ENCODE measurements at places on chromosomes 7 and 10.

DNA sequence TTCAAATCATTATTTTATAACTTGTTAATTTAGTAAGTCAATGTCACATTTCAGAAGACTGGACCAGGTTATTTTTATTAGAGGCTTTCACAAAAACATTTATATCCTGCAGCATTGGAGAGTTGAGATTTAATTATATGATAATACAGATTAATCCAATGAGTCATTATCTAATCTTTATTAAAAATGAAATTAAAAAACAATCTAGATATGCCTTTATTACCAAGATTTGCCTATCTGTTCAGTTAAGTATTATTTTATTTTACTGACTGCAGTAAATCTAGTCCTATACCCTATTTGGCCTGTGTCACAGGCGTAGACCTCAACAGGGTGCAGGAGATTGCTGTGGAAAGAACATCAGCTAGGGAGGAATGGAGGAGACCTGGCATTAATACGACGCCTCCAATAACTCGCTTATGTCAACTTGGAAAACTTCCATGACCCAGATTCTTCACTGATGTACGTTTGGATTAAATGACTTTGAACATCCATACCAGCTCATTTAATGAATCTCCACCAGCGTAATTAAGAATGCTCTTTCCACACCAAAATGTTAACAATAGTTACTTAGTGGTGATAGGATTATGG, 18.2 kb downstream of the PAXIP1 start:
- no peak for DNase-seq

DNA sequence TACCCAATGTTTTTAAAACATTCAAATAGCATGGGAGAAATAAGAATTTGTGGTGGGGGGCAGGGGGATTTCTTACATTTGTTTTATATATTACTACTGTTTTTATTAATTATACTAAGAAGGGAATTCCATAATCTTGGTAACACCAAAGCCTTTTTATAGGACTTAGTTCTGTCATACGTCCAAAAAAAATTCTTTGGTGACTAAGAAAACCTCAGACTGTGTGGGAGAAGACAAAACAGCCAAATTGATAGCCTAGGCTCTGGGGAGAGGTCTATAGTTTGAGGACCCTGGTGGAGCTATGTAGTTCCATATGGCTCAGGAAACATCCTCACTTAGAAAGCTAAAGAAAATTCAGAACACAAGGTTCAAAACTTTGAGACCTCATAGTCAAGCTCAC, 23.4 kb downstream of the ACSM6 start:
- peak; percentile 41 for DNase-seq

DNA sequence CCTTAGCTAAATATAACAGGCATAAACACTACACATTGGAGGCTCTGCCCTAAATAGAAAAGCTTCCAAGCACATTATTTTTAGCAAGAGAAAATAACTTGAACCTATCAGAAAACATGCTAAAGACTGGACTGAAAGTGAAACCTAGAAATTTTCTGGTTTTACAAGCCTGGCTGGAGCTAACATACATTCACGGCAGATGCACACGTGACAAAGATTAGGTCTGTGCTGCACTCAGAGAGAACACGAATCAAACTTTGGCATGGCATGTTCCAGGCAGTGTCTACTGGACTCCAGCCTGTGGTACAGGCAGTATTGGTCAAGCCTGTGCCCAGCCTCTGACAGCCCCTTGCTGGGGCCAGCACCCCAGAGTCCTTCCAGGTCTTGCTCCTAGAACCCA, 94.1 kb upstream of the PCBD1 start:
- DNase-seq = no peak

- no peak for DNase-seq
Observed at GRCh38 chr7:137846549-137846826, 286 bp downstream of the DGKI start.

- no peak for DNase-seq
Observed at GRCh38 chr10:3665316-3665908, 119.6 kb downstream of the KLF6 start.

GRCh38 chr10:44278837-44279324, 106.0 kb downstream of the CXCL12 start:
- peak; percentile 46 for DNase-seq

DNA sequence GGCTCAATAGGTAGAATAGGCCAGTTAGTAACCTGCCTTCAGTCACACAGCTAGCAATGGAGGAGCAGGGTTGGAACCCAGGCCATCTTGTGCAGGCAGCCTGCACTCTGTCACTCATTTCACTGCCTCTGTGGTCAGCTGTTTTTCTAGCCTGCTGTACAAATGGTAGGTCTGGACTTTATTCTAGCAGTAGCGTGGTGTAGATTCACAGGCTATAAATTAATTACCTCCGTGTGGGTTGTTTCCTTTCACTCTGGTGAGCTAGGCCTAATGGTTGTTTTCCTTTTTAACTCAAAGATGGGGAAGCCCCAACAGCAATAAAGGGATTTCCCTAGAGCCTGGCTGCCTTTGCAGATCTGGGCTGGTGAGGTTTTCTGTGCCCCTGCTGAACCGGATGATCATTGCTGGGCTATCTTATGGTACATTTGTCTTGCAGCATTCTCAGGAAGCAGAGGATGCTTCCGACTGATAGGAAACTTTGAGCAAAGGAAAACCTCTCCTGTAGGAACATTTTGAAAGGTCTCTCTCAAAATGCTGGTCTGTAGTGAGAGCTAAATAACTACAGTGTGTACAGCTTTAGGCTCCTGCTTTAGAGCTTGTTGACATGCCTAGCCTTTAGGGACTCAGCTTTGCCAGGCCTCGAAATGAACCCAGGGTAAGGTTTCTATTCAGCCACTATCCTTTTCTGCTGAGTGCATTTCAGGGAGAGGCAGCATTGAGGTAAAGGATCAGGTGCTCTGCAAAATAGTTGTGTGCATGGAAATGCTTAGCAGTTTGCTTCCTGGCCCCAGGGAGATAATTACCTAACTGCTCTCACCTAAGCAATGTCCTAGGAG, 157.4 kb downstream of the ST7 start:
- no peak for DNase-seq

DNA sequence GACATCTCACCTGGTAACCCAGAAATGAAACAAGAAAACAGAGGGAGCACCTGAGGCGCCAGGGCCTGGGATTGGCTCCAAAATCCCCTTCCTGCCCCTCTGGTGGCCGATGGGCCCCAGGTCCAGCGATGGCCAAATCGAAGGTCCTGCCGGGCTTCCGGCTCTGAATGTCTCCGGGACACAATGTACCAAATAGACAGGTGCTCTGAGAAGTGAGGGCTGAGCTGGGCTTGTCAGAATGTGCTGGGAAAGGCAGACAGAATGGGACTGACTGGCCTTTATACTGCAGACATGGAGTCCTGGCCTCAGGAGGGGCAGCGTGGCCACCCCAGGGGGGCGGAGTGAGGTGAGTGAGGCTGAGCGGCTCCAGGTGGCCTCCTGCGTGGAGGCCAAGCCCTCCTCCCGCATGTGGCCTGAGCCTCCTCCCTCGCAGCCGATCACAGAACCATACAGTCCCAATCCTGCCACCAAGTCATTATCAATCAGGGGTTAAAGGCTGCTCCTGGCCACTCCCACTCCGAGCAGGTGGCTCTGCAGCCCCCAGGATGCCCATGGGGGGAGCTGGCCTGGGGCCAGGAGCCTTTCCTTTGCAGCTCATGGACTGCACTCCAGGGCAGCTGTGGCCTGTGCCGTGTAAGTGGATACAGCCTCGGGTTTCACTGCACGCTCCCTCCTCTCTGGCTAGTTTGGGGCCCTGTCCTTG, 185.5 kb downstream of the ADARB2 start:
- DNase-seq = no peak

GRCh38 chr7:93046641-93047040, 71.1 kb downstream of the SAMD9 start:
- peak; percentile 31 for DNase-seq

- no peak for DNase-seq
Observed at GRCh38 chr7:103952408-103952807, 37.0 kb downstream of the RELN start.

DNA sequence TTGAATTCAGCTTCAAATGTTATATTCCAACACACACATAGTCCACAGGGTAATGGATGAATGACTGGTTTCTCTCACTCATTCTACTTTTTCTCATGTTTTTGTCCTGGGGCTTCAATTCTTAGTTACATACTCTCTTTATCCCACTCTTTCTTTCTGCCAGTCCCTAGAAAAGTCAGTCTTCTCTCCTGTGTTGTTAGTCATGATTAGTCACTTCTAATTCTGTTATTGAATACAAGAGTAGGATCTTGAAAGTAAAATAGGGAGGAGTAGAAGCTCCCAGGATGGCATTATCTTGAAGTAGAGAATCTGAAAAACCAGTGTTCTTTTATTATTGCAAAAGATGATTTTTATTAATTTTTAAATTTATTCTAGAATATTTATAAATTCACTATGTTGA, 45.5 kb upstream of the CALCR start:
- DNase-seq = peak; percentile 35

- no peak for DNase-seq
Observed at GRCh38 chr7:48141521-48141920, 29.7 kb upstream of the ABCA13 start.

- no peak for DNase-seq
Observed at GRCh38 chr7:75536491-75536890, 44.4 kb downstream of the SPDYE5 start.

- no peak for DNase-seq
Observed at GRCh38 chr10:70595566-70596016, 7.0 kb downstream of the PRF1 start.

GRCh38 chr10:121594623-121595350, 3.5 kb downstream of the FGFR2 start:
- DNase-seq = no peak

GRCh38 chr7:28292834-28293526, 112.4 kb upstream of the JAZF1 start:
- no peak for DNase-seq

GRCh38 chr7:114687238-114687637, 234.7 kb upstream of the MDFIC start:
- no peak for DNase-seq

- DNase-seq = no peak
Observed at GRCh38 chr7:159084069-159084801, 60.4 kb downstream of the VIPR2 start.

GRCh38 chr10:59382831-59383295, 20.5 kb upstream of the FAM13C start:
- DNase-seq = no peak

DNA sequence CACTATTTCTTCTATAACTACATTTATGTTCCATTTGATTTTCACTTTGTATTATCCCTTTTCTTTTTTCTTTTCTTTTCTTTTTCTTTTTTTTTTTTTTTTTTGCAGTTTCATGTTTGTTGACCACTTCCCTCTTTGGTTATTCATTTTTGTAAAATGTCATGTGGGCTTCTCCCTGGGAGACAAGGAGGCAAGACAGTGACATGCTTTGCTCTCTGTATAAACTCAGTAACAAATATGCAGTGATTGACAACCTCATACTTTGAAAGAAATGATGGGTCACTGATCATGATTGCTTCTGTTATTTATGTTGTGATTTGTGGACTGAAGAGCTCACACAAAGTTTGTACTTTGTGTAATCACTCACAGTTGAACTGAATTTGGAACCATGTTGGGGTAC, 90.2 kb upstream of the ABI1 start:
- DNase-seq = no peak
